MM.1S (cell line): ENCODE measurements at places on chromosomes 7 and 10.
A peak's percentile ranks its signal among the peaks of the same experiment; 100 is the strongest.

GRCh38 chr10:16787361-16787791 lies 29.8 kb downstream of the RSU1 start:
- no peaks in the 10 kb centered on the region for H3K36me3 ChIP-seq
- no peak for DNase-seq
- no peak overlapping the region for H3K27ac ChIP-seq
- H3K4me1 ChIP-seq: no peaks in the 10 kb centered on the region

- H3K27me3 ChIP-seq: no peaks in the 10 kb centered on the region
- H3K36me3 ChIP-seq: no peaks in the 10 kb centered on the region
- no peak overlapping the region for H3K4me3 ChIP-seq
- H3K4me1 ChIP-seq: no peaks in the 10 kb centered on the region
These were observed 139.5 kb upstream of the FERD3L start for GRCh38 chr7:19284596-19285300.

DNA sequence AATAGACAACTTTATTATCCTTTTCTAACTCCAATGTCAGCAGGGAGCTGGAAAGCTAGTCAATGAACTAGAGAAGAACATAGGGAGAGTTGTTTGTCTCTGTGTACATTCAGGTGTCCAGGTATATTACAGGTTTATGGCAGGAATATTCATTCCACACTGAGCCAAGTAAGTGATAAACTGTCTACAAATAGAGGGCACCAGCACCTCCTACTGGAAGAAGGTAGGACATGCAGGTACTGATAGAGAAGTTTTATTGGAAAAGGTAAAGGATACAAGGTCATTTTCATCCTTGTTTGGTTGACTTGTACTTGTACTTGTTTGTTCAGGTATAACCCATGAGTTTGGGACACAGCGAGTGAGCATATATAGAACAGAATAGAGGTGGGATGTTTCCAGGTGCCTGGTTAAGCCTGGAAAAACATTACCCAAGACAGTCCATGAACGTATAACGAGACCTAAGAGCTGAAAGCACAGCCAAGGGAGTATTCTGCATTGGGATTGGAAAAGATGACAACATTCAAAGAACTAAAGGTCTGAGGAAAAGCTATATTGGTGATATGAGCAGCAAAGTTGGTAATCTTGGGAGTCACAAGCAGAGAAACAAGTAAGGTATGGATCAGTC lies 61.4 kb upstream of the PPP1R3C start:
- no peak overlapping the region for H3K27ac ChIP-seq
- H3K4me3 ChIP-seq: no peak overlapping the region
- DNase-seq: peak; percentile 40
- H3K27me3 ChIP-seq: no peaks in the 10 kb centered on the region

DNA sequence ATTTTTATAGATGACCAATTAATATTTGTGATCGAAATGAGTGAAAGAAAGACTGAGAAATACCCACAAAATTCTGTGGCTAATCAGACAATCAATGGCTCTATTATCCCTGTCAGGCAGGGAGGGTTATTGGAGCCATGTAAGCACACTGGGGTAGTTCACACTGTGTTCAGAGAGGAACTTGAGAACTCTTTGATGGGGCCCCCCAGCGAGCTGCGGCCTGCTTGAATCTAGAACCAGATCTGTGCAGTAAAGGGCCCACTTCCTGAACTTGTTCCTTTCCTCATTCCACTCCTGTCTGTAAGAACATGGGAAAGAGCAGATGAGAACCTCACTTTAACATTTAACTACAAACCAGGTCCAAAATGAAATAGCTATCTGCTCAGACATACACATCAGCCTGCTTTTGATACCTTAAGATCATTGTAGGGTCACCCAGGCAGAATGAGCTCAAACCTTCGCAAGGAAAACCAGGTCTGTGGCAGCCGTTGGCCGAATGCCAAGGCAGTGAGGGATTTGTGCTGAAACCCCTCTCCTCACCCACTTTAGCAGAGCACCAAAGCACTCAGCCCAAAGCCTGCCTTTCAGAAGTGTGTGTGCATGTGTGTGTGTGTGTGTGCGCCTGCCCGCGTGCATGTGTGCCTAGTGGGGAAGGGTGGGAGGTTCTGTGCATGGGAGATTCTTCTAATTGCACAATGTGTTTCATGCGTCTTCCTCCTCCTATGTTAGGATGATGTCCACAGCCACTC lies 365.6 kb upstream of the MGMT start:
- peaks cover 22% of the 10 kb centered on the region for H3K4me1 ChIP-seq
- DNase-seq: no peak
- H3K27me3 ChIP-seq: no peaks in the 10 kb centered on the region
- H3K27ac ChIP-seq: peak overlapping the region; percentile 9; the same call in 1 of the 2 replicates
- no peak overlapping the region for H3K4me3 ChIP-seq
- H3K36me3 ChIP-seq: no peaks in the 10 kb centered on the region

DNA sequence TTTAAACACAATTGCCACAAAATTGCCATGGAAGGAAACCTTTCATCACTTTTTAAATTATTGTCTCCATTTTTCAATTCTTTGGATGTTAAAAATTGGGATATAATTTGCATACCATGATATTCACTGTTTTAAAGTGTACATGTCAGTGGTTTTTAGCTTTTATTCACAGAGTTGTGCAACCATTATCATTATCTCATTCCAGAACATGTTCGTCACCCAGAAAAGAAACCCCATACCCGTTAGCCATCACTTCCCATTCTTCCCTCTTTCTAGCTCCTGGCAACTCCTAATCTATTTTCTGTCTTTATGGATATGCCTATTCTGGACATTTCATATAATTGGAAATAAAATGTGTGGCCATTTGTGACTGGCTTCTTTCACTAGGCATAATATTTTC lies 260.3 kb upstream of the FERD3L start:
- no peak overlapping the region for H3K4me3 ChIP-seq
- H3K27me3 ChIP-seq: no peaks in the 10 kb centered on the region
- DNase-seq: no peak
- no peak overlapping the region for H3K27ac ChIP-seq

DNA sequence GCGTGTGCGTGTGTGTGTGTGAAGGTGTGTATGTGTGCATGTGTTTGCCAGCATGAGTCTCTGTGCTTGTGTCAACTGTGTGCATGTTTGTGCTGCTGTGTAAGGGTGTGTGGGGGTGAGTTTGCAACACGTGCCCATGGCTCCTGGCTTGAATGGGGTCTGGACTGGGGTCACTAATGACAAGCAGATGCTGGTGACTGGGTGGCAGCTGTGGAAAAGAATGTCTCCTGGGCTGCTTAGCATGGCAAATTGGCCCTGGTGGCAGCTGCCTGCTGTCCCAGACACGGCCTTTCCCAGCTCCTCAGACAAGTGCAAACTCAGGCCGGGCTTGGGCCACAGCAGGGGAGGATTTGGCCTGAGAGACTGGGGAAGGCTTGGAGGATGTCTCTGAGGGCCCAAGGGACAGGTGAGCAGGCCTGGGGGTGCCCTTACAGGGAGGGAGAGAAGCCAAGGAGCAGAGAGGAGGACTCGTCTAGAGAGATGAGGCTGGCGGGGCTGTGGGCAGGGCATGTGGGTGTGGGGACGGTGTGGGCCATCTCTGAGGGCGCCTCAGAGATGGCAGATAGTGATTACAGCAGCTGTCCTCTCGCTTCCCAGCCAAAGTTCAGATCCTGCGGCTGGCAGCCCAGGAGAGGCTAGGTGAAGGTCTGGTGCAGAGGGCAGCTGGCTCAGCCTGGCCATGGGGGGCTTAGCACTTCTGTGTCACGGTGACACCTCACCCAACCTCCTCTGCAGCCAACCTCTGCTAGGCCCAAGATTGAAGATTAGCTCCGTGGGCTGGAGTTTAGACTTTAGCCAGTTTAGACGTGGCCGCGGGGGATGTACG lies 1.5 kb downstream of the AQP1 start:
- no peak for DNase-seq
- no peaks in the 10 kb centered on the region for H3K27me3 ChIP-seq
- H3K4me1 ChIP-seq: no peaks in the 10 kb centered on the region
- H3K4me3 ChIP-seq: no peak overlapping the region

DNA sequence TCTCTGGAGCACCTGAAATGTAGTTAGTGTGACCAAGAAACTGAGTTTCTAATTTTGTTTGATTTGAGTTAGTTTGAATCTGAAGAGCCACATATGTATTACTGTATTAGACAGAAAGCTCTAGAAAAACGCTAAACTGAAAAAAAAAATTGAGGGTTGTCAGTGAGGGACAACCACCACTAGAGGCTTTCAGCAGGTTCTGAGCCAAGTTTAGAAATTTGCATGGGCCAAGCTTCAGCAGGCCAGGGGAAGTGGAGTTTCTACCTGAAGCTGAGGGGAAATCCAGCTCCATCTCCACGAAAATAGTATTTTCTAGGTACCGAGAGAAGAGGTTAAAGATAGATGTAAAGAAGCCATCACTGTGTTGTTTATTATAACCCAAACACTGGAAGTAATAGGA lies 77.9 kb upstream of the PLXNA4 start:
- no peak overlapping the region for H3K4me3 ChIP-seq
- H3K36me3 ChIP-seq: no peaks in the 10 kb centered on the region
- DNase-seq: peak; percentile 67
- H3K27me3 ChIP-seq: no peaks in the 10 kb centered on the region
- peak overlapping the region; percentile 17; the same call in 1 of the 2 replicates for H3K27ac ChIP-seq

DNA sequence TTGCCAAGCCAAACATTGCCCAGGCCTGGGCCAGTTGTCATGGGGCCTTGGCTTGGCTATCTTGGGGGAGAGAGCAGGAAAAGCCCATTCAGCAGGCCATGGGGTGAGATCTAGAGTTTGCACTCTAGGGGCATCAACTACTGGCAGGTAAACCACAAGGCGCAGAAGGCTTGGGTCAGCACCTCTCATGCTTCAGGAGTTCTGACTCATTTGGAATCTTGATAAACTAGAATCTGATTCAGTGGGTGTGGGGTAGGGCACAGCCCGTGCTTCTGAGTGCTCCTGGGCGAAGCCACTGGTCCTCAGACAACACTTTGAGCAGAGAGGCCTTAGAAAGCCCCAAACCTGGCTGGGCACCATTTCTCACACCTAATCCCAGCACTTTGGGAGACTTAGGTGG lies 81.1 kb downstream of the RGS10 start:
- H3K4me3 ChIP-seq: no peak overlapping the region
- H3K36me3 ChIP-seq: no peaks in the 10 kb centered on the region
- no peaks in the 10 kb centered on the region for H3K4me1 ChIP-seq
- no peak for DNase-seq
- H3K27ac ChIP-seq: no peak overlapping the region
- no peaks in the 10 kb centered on the region for H3K27me3 ChIP-seq

DNA sequence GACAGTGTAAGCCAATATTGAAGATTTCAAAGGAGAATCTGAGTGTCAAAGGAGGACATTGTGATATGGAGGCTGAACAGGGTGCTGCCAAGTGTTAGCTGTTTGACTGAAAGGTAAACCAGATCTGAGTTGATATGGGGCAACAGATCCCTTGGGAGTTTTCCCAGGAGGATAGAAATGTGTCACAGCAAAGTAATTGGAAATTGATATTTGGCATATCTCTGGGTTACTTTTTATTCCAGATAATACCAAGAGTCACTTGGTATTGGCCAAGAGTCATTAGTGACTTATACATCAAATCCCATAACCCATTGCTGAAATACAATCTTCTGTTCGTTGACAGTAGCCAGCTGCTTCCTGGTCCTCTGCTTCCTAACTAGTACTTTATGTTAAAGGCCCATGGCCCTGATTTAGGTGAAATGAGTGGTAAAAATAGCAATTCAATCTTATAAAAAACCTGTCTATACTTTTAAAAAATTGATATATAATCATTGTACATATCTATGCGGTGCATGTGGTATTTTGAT lies 922.9 kb downstream of the LRMDA start:
- no peaks in the 10 kb centered on the region for H3K36me3 ChIP-seq
- H3K27ac ChIP-seq: no peak overlapping the region
- H3K27me3 ChIP-seq: no peaks in the 10 kb centered on the region
- H3K4me3 ChIP-seq: no peak overlapping the region

- peaks cover 13% of the 10 kb centered on the region for H3K4me1 ChIP-seq
- H3K36me3 ChIP-seq: no peaks in the 10 kb centered on the region
- H3K27me3 ChIP-seq: no peaks in the 10 kb centered on the region
- no peak for DNase-seq
- no peak overlapping the region for H3K27ac ChIP-seq
These were observed 81.3 kb upstream of the TNS3 start for GRCh38 chr7:47663213-47663612.

DNA sequence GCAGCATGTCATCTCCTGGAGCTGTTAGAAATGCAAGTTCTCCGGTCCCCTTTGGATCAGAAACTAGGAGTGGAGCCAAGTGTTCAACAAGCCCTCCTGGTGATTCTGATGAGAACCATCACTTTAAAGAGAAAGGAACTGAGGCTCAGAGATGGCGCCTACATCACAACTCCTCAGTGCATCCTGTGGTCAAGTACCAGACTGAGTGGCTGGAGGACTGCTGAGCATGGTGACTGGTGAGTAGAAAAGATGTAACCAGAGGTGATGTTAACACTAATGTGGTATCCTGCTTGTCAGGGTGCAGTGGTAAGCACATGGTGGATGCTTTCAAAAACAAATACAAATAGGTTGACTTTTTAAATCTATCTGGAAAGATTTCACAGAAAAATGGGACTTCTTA lies 3.5 kb upstream of the OIT3 start:
- H3K4me3 ChIP-seq: no peak overlapping the region
- DNase-seq: no peak
- H3K27ac ChIP-seq: no peak overlapping the region
- no peaks in the 10 kb centered on the region for H3K27me3 ChIP-seq
- no peaks in the 10 kb centered on the region for H3K4me1 ChIP-seq
- no peaks in the 10 kb centered on the region for H3K36me3 ChIP-seq

DNA sequence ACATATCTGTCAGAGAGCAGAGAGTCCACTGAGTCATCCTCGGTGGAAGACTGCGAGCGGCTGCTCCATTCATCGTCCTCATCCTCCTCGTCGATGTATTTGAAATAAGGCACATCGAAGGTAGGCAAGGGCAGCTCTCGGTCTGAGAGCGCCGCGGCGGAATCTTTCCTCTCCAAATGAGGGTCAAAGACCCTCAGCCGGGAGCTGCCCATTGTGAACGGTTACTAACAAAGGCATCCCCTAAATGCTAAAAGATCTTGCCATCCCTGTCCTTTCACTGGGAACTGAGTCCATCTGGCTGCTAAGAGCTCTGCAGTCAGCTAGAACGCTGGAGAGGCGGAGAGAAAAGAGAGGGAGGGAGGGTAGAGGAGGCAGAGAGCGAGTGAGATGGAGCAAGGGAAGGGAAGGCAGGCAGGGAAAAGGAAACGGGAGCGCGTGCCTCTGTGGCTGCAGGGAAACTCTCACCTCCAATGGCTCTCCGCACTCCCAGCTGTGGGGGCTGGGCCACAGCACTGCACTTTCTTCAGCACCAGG lies 163.4 kb downstream of the RAPGEF5 start:
- no peaks in the 10 kb centered on the region for H3K36me3 ChIP-seq
- no peaks in the 10 kb centered on the region for H3K27me3 ChIP-seq
- no peaks in the 10 kb centered on the region for H3K4me1 ChIP-seq

DNA sequence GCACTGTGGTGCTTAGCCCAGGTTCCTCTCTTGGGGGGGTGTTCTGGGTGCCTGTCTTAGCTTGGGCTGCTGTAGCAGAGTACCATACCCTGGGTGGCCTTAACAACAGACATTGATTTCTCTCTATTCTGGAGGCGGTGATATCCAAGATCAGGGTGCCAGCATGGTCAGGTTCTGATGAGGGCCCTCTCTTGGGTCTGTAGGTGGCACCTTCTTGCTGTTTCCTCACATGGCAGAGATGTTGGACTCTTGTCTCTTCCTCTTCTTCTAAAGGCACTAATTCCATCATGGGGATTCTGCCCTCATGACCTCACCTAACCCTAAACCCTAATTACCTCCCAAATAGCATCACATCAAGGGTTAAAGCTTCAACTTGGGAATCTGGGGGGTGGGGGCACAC lies 19.9 kb upstream of the CRHR2 start:
- no peak for DNase-seq
- H3K4me1 ChIP-seq: 0 out of 2 replicates have a peak, but pooled peaks cover 9% of the 10 kb centered on the region
- no peak overlapping the region for H3K27ac ChIP-seq
- H3K4me3 ChIP-seq: no peak overlapping the region
- no peaks in the 10 kb centered on the region for H3K27me3 ChIP-seq
